A549 treated with CORT108297 at 1 μM for 4 hours (cell line): ENCODE measurements at places on chromosomes 16 and 17. TPM values are rescaled to one million over a fixed set of nuclear protein-coding genes. Genes with fewer than 3 reads are reported as not detected.

Gene ZP2
- total RNA-seq = not detected in 5 replicates

Gene USH1G
- 0.03 to 0.11 TPM (median 0.08 TPM) in 5 replicates for total RNA-seq

Gene CACNG5
- total RNA-seq = 0.10 TPM in 1 of 5 replicates, not detected in the others

Gene ABCC11
- total RNA-seq = 0.06 to 0.24 TPM (median 0.20 TPM) in 4 of 5 replicates, not detected in the other

Gene ABCA8
- total RNA-seq = 0.15 to 0.31 TPM (median 0.22 TPM) in 5 replicates

Gene RASD1
- 0.80 to 1.3 TPM (median 1.0 TPM) in 5 replicates for total RNA-seq

Gene RNF112
- total RNA-seq = 0.13 to 0.95 TPM (median 0.39 TPM) in 5 replicates
